ENCODE measurements at places on chromosomes 2 and 18.

DNA sequence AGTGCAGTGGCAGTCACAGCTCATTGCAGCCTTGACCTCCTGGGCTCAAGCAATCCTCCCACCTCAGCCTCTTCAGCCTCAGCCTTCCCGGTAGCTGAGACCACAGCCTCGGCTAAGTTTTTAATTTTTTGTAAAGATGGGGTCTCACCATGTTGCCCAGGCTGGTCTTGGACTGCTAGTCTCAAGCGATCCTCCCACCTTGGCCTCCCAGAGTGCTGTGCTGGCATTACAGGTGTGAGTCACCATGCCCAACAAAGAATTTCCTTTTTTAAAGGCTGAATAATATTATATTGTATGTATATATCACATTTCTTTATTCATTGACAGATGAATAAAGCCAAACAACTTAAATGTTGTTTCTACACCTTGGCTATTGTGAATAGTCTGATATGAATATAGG lies 42.5 kb downstream of the MOB4 start:
- no peak for DNase-seq

DNA sequence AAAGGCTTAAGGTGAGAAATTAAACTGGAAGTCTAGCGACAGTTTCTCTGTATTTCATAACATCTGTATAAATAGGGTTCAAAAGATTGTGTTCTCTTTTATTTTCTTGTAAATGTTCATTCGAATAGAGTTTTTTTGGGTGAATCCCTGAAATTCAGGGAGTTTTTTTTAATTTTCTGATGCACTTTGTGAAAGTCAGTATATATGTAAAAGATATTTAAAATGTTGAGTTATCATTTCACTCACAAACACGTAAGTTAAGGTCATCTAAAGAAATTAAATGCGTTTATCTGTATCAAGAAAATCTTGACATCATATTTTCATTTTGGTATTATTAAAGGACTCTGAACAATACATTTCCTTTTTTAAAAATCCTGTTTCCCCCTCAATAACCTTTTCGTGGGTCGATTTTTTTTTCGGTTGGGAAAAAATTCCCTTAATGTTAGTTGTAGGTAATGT lies 3.4 kb downstream of the SP9 start:
- DNase-seq: no peak

GRCh38 chr2:159985656-159986055 lies 76.8 kb downstream of the PLA2R1 start:
- no peak for DNase-seq

- no peak for DNase-seq
Measured at GRCh38 chr18:6759579-6759978, 30.1 kb downstream of the ARHGAP28 start.

Data from iris pigment epithelial cell (primary cell).